ENCODE measurements at places on chromosomes 3 and 15.

DNA sequence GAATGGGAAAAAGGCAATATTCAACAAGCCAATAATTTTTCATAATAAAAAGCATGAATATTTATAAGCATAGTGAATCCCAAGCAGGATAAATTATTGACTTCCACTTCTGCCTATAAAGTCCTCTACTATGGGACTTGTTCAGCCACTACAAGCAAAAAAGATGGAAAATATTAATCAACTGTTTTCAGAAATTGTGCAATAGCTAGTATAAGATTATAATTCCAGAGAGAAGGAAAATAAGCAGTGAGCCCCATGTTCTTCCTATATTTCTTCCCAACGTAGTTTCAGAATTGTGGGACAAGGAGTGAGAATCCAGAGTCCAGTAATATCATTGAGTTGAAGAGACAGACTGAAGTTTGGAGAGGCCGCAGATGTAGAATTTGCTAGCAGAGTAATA is 24.3 kb downstream of the SGO1 start:
- DNase-seq, result no peak

DNA sequence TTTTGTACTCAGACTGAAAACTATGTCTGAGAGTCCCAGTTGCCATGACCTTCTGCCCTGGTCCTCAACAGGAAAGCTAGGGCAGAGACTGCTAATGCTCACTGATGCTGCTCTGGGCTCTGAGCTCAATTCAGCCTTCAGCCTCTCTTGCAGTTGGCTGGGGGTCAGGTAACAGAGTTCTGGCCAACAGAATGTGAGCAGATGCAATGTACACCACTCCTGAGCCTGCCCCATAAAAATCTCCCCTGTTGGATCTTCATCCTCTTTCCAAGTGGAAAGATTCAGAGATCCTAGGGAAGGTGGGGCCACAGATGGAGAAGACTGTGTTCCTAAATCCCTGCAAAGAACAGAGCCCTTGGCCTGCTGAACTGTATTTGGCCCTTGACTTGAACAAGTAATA is 87.8 kb downstream of the PDZRN3 start:
- DNase-seq, result no peak

DNA sequence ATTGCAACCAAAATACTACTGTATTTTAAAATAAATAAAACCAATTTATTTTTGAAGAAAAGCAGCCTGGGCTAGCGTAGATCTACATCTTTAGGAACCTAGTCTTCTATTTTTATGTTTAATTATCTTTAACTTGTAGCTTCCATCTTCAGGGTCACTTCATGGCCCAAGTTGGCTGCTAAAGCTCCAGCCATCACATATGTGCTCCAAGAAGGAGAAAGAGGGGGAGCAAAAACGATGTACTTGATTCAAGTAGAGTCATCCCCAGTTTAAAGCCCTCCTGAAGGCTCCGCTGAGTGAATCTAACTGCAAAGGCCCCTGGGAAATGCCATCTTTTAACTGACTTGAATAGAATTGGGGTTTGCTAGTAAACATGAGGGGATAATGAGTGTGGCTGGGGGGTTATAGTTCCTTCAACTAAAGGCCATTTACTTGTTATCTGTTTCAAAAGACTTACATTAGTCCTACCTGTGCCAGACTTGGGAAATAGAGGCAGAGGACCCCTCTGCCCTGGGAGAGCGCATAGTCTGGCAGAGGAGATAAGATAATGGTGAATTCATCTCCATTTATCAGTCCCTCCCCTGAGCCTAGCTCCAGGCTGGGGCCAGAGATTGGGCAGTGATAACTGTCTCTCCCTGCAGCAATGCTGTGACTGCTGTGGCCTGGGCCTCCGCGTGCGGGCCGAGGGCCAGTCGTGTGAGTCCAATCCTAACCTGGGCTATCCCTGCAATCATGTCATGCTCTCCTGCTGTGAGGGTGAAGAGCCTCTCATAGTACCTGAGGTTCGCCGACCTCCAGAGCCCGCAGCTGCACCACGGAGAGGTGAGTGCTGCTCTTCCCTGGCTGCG is 64.6 kb downstream of the FBLN2 start:
- DNase-seq, result no peak

GRCh38 chr3:98823791-98824190 is 60.7 kb downstream of the ST3GAL6 start:
- no peak for DNase-seq

DNA sequence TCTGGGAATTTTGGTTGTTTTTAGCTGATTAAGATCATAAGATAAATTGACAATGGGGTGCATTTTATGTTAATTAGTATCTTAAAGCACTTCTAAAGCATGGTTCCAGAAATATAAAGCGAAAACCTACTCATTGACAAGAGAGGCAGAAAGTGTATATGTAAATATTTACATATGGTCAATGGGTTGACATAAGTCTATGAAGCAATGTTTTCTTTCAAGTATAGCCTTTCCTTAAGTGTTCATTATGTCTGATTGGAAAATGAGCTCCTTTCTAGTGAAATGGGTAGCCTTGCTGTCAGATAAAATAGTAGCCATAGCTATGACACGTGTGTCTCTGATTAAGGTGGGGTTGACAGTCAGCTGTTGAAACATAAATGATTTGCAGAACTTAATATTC is 365.2 kb upstream of the AGTR1 start:
- no peak for DNase-seq

GRCh38 chr3:139561959-139562676 is 22.6 kb upstream of the RBP1 start:
- no peak for DNase-seq

- no peak for DNase-seq
Observed at GRCh38 chr15:38702178-38702912, 137.7 kb upstream of the RASGRP1 start.

- no peak for DNase-seq
Observed at GRCh38 chr3:114721864-114722263, 425.2 kb downstream of the ZBTB20 start.

DNA sequence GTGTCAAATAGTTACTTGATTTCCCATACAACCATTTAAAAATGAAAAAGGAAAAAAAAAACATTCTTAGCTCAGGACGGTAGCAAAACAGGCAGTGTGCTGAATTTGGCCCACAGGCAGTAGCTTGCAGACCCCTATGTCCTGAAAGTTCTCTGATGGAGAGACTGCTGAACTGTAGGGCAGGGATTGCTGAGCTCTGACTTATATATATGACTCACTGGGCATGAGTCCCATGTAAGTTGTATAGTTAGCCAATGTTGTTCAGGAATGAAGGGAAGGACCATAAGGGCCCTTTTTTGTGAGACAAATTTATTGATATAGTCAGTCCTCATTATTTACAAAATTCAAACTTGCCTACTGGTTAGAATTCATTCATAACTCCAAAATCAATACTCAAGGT is 36.9 kb upstream of the FRMD4B start:
- no peak for DNase-seq

GRCh38 chr3:174208161-174208560 is 651.0 kb upstream of the NAALADL2 start:
- DNase-seq, result no peak

DNA sequence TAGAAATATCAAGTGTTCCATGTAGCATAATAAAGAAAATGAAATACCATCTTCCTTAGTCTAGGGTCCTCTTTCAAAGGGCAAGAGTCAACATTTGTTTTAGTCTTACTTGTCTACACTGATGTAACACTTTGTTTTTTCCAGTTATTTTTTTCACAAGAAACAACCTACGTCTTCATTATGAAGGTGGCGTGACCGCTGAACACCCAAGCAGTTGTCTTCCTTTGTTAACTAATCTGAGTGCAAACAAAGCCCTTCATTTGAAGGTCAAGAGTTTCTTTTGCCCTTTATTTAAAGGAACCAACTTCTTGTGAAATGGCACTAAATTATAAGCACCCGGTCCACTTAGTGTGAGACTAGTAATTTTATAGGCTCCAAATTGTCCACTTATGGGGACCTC is 73.2 kb downstream of the CD47 start:
- DNase-seq, result no peak
